ENCODE measurements at places on chromosomes 13 and 19.

- no peak for DNase-seq
Observed at GRCh38 chr19:32676186-32676894, 692 bp downstream of the RGS9BP start.

- DNase-seq, result no peak
Observed at GRCh38 chr19:5032101-5032967, 63.4 kb downstream of the KDM4B start.

DNA sequence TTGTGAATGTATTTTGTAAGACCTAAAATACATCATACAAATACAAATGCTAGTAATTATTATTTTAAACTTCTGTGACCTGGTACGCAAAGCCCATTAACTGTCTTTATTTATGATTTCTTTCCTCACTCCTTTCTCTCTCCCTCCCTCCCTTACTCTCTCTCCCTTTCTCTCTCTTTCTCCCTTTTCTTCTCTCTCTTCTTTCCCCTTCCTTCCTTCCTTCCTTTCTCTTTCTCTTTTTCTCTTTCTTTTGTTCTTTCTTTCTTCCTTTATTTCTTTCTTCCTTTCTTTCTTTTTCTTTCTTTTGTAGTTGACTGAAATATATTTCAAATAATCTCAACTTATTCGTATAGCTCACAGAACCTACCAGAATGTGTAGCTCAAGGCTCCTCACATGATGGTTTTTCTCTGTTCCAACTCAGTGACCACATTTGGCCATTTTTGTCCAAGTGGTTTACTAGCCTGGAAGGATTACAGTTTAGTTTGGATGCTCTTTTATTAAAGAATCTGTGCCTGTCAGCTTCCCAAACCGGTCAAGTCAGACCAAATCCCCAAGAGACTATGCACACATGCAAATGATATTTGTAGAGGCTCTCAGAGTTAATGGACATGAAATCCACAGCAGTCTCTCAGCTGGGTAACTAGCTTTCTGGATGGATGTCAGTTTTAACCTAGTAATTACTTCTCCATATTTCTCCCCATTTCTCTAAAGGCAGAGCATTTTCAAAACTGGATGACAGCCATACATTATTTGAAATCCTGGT lies 71.7 kb downstream of the POSTN start:
- DNase-seq, result no peak

DNA sequence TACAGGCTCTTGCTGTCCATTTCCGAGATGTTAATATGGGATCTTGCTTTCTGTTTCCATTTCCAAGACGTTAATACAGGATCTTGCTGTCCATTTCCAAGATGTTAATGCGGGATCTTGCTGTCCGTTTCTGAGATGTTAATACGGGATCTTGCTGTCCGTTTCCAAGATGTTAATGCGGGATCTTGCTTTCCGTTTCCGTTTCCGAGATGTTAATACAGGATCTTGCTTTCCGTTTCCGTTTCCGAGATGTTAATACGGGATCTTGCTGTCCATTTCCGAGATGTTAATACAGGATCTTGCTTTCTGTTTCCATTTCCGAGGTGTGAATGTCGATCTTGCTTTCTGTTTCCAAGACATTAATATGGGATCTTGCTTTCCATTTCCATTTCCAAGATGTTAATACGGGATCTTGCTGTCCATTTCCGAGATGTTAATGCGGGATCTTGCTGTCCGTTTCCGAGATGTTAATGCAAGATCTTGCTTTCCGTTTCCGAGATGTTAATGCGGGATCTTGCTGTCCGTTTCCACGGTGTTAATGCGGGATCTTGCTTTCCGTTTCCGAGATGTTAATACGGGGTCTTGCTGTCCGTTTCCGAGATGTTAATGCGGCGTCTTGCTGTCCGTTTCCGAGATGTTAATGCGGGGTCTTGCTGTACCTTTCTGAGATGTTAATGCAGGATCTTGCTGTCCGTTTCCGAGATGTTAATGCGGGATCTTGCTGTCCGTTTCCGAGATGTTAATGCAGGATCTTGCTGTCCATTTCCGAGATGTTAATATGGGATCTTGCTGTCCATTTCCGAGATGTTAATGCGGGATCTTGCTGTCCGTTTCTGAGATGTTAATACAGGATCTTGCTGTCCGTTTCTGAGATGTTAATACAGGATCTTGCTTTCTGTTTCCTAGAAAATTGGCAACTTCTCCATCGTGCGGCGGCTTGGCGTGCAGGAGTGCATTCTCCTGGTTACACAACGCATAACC lies 38.3 kb downstream of the PEX11G start:
- DNase-seq, result no peak

Measured in germinal center (tissue), 1 donor.